ENCODE measurements at places on chromosomes 3 and 15. TPM values are rescaled to one million over a fixed set of nuclear protein-coding genes. Genes with fewer than 3 reads are reported as not detected.

DNA sequence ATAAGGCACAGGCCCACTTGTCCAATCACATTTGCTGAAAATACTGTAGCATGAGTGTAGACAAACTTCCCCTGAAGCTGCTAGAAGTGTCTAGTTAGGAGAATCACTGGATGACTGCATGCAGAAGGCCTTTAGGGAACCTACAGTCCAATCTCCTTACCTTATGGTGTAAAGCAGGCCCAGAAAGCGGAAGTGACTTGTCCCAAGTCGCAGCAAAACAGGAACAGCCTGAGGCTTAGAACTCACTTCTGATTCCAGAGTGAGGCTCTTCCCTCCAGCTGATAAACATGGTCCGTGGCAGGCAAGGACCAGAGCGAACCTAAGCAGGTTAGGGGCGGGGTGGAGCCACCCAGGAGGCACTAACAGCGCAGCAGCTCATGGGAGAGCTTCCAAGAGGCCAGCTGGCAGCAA, 2.5 kb downstream of the GRAMD2A start:
- peaks cover 10% of the 10 kb centered on the region for H3K4me1 ChIP-seq
- H3K27me3 ChIP-seq, result no peaks in the 10 kb centered on the region
- peak overlapping the region; percentile 55 for H3K27ac ChIP-seq
- DNase-seq, result no peak
- H3K36me3 ChIP-seq, result peaks cover 13% of the 10 kb centered on the region

DNA sequence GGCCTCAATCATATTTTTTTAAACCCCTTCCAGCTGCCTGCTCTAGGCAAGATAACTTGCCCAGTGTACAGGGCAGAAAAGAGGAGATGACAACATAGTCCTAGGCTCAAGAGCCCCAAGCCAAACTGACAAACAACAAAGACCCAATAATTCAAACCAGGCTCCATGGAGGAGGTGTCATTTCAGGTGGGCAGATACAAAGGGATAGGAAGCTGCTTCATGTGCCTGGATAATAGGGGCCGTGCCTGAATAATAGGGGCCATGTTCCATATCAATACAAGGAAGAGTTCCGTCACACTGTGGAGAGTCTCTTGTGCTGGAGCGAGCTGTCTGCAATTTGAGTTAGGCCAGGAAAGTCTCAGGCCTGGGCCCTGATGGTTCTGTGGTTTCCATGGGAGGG, 35.4 kb upstream of the TRIM71 start:
- H3K27me3 ChIP-seq, result no peaks in the 10 kb centered on the region
- H3K36me3 ChIP-seq, result no peaks in the 10 kb centered on the region
- H3K4me1 ChIP-seq, result no peaks in the 10 kb centered on the region
- H3K27ac ChIP-seq, result no peak overlapping the region

DNA sequence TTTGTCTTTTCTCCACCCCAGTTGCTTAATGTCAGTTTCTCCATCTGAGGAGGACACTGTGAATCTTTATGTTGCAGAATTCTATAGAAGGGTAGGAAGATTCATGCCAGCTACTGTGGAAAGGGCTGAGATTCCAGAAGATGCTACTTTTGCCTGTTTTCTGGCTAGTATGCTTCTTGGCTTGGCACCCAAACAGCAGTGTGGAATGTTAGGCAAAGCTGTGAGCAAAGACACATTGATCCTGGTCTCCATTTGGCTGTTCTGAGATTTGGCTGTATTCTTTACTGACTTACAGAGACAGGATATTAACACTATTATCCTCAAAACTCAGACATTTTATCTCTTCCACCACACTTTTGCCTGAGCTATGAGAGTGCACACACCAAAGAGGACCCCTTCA, 39.3 kb downstream of the PDHB start:
- H3K4me1 ChIP-seq, result no peaks in the 10 kb centered on the region
- no peaks in the 10 kb centered on the region for H3K27me3 ChIP-seq
- no peak overlapping the region for H3K27ac ChIP-seq
- peaks cover 5% of the 10 kb centered on the region for H3K36me3 ChIP-seq

The CPNE9 gene
- total RNA-seq, result not detected

The IMPG2 gene
- 0.05 TPM for total RNA-seq

DNA sequence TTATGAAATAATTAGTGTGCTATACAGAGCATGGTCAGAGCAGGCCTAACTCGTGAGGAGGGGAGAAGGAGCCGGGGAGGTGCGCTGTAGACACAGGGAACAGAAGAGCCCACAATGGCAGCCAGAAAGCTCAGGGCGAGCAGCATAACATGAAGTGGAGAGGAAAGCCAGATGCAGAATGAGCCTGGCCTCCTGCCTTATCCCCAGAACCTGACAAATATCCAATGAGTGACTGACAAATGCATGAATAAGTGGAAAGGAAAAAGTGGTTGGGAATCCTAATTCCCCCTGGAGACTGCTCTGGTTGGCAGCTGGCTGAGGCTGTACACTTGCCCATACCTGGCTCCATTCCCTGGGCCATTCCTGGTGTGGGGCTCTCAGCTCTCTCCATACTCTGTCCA, 9.2 kb upstream of the MST1R start:
- no peak overlapping the region for H3K27ac ChIP-seq
- no peaks in the 10 kb centered on the region for H3K36me3 ChIP-seq
- DNase-seq, result no peak

DNA sequence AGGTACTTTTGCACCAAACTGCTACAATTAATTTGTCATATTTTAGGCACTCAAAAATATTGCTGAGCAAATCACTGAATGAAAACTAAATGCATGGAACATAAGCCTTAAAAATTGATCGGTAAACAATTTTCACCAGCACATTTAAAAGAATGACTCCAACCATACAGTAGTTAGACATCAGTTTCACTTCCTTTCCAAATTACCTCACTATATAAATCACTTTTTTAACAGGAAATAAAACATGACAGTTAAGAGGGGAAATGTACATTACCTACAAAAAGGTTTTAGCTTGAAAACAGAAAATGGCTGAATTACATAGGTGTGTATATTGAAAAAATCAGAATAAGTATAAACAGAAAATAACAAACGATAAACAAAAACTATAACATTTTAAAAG, 108.4 kb downstream of the SERPINI1 start:
- H3K27ac ChIP-seq, result no peak overlapping the region
- no peak overlapping the region for H3K4me3 ChIP-seq
- no peak for DNase-seq
- no peaks in the 10 kb centered on the region for H3K27me3 ChIP-seq
